ENCODE measurements at places on chromosomes 12 and 14. TPM values are rescaled to one million over a fixed set of nuclear protein-coding genes. Genes with fewer than 3 reads are reported as not detected.

Gene RNASE7
- not detected for total RNA-seq

Gene AKAP6
- total RNA-seq, result 4.6 TPM

Gene SLC38A4
- total RNA-seq, result not detected

Gene CRIP1
- total RNA-seq, result 98.1 TPM

Gene TPPP2
- not detected for total RNA-seq

Gene TAS2R9
- total RNA-seq, result not detected

Gene CBLN3
- total RNA-seq, result 4.8 TPM

Gene CD163
- total RNA-seq, result 3.9 TPM

Gene RHOJ
- not detected for total RNA-seq

Gene HCAR3
- total RNA-seq, result not detected

Gene PIANP
- total RNA-seq, result 0.41 TPM

Gene RESF1
- 541 TPM for total RNA-seq

Gene HAL
- 1.3 TPM for total RNA-seq

Gene LAG3
- total RNA-seq, result 0.75 TPM

Gene KRT77
- not detected for total RNA-seq

Gene CLEC14A
- not detected for total RNA-seq

Gene TMEM52B
- total RNA-seq, result not detected

Gene CCDC198
- total RNA-seq, result not detected

Gene AQP6
- total RNA-seq, result not detected

Gene KRT71
- total RNA-seq, result not detected

Gene PRICKLE1
- 1.7 TPM for total RNA-seq

Gene PPFIBP1
- total RNA-seq, result 9.2 TPM

Gene RNASE1
- 10.3 TPM for total RNA-seq

Gene CFAP251
- total RNA-seq, result 0.82 TPM

Gene RAB3IP
- 37.9 TPM for total RNA-seq

Gene EPYC
- not detected for total RNA-seq

Gene SYCP3
- total RNA-seq, result 0.71 TPM
